ENCODE measurements at places on chromosomes 2 and 18. TPM values are rescaled to one million over a fixed set of nuclear protein-coding genes. Genes with fewer than 3 reads are reported as not detected.

The CCDC68 gene
- total RNA-seq, result 8.5 TPM

The CABYR gene
- total RNA-seq, result 0.64 TPM

The RGPD3 gene
- total RNA-seq, result 1.6 TPM

The GTF2A1L gene
- 0.29 TPM for total RNA-seq

The TSPYL6 gene
- total RNA-seq, result not detected

The GPR35 gene
- total RNA-seq, result 2.6 TPM

The SYT4 gene
- 2.9 TPM for total RNA-seq

The COL4A3 gene
- total RNA-seq, result 2.9 TPM

The ESPNL gene
- total RNA-seq, result 1.3 TPM

The APLF gene
- total RNA-seq, result 14.5 TPM

The C2orf78 gene
- total RNA-seq, result not detected

The CD8A gene
- 0.96 TPM for total RNA-seq
